ENCODE measurements at places on chromosomes 16 and 17.

DNA sequence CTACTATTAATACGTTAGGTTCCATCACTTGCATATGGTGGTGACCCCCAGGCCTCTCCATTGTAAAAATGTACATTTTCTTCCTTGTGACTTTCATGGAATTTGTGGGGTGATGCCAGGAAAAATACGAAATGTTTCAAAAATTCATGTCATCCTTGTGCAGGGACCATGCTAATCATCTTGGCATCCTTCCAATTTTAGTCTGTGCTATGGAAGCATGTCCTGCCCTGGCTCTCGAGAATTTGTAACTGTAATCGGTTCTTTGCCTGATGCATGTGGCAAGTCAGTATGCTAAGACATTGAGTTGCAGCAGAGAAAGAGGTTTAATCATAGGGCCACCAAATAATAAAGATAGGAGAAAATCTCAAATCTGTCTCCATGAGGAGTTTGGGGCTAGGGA, 14.3 kb upstream of the GINS3 start:
- no peak for DNase-seq

DNA sequence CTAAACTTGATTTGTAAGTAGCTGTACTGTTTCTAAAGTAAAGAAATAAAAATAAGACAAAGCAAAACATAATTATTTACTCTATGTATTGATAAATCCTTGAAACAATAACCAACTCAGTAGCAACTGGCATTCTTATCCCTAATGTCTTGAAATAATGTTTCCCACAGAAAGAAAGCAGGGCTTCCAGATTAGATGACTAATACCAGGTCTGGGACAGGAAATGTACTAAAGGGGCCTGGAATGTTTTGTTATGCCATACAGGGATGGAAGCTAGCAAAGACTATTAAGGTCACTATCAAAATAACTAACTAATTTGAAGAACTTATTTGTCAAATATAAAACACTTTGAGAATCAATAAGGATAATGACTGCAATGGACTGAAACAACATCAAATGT, 82.1 kb downstream of the CFDP1 start:
- peak; percentile 79 for DNase-seq

GRCh38 chr17:46205975-46206374, 12.7 kb upstream of the KANSL1 start:
- no peak for DNase-seq

GRCh38 chr17:38693700-38694329, 11.3 kb upstream of the MLLT6 start:
- DNase-seq = peak; percentile 16

GRCh38 chr17:17888371-17888770, 51.6 kb upstream of the SREBF1 start:
- no peak for DNase-seq

DNA sequence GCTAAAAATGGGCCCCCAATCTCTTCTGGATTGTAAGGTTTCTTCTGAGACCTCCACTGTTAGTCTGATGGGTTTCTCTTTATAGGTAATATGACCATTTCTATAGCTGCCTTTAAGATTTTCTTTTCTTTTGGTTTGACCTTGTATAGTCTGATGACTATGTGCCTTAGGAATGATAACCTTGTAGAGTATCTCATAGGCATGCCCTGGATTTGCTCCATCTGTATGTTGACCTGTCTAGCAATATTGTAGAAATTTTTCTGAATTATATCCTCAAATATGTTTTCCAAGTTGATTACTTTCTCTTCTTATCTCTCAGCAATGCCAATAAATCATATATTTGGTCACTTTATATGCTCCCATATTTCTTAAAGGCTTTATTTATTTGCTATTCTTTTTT, 1403.8 kb upstream of the GOT2 start:
- peak; percentile 18 for DNase-seq

DNA sequence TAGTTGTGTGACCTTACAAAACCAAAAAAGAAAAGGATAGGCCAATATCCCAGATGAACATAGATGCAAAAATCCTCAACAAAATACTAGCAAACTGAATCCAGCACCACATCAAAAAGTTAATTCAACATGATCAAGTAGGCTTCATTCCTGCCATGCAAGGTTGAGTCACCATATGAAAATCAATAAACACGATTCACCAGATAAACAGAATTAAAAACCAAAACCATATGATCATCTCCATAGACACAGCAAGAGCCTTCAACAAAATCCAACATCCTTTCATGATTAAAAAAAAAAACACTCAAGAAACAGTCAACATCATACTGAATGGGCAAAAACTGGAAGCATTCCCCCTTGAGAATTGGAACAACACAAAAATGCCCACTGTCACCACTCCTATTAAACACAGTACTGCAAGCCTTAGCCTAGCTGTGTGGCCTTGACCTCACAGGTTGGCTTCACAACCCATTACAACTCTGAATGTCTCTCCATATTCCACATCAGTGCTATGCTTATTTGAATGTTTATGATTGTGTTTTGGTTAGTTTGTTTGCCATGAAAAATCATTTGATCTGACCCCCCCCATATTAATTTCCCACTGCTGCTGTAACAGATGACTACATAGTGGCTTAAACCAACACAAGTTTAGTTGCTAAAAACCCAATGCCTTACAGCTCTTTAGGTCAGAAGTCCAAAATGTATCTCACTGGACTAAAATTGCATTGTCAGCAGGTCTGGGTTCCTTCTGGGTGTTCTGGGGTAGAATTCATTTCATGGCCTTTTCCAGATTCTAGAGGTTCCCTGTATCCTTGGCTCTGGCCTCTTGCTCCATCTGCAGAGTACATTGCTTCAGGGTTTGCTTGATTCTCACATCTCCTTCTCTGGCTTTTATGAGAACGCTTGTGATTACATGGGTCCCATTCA, 257.1 kb upstream of the DYNLRB2 start:
- no peak for DNase-seq

DNA sequence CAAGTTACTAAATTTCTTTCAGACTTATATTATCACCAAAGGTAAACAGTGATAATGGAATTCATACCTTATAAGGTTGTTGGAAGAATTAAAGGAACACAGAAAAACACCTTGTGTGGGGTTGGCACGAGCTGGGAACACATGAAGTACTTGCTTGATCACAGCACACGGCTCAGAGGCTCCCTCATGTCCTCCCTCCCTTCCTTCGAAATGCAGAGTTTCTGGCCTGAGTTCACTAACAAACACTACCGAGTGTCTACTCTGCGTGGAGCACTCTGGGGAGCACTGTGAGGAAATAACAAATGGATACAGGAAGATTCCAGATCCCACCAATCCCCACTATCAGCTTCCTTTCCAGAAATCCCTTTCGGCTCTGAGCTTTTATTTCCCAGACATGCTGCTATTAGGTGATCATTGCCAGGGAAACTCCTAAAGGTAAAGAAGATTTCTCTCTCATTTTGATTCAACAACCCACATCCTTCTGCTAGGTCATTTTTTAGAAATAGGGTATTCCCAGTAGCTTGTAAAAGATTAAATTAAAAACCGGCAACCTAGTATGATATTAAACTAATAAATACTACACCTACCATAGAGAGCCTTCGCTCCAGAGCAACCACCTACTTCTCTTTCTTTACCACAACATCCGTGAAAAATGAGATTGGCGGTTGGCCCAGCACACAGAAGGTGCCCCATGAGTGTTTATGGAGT, 6.1 kb upstream of the HNF1B start:
- DNase-seq = no peak
